Adrenal gland (tissue), 19 donors: ENCODE measurements at places on chromosomes 6 and 20. TPM values are rescaled to one million over a fixed set of nuclear protein-coding genes. Genes with fewer than 3 reads are reported as not detected.

GRCh38 chr20:36018208-36018988, 50.0 kb downstream of the CNBD2 start:
- DNase-seq, result no peak

COL20A1 gene
- total RNA-seq, result not detected

GRCh38 chr6:105835373-105835772, 250.8 kb upstream of the PRDM1 start:
- DNase-seq, result no peak

CLIC5 gene
- 5.1 TPM for total RNA-seq

GRCh38 chr20:7627734-7628663, 312.3 kb downstream of the HAO1 start:
- DNase-seq, result no peak

DNA sequence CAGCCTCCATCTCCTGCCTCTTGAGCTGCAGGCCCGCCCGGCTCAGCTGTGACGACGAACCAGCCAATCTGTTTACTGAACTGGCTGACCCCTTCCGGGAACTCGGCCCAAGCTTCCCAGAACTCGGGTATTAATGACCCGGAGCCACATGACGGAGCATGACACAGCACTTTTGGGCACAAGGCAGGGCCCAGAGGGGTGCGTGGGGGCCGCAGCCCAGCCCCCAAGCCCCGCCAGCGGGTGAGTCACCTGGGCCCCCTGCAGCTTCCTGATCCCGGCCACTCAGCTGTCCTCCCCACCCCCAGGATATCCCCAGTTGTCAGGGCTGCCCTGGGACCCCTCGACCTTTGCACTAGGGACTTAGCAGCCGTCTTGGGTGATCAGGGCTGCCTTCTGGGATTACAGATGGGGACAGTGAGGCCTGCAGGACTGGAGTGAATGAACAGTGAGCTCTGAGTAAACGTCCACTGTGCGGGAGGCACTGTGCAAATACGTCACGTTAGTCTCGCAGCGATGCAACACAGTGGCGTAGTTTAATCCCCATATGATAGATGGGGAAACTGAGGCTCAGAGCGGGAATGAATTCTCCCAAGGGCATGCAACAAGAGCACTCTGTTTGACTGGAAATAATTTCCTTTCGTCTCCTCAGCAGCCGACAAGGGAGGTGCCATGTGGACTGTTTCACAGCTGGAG, 102.1 kb downstream of the CEBPB start:
- DNase-seq, result peak; percentile 99

GRIK2 gene
- 0.87 TPM for total RNA-seq

GRCh38 chr6:4736371-4736873, 39.8 kb upstream of the CDYL start:
- no peak for DNase-seq
